ENCODE measurements at places on chromosomes 5 and 9.

- DNase-seq, result peak; percentile 86
Observed at GRCh38 chr9:91714020-91714806, 235.8 kb downstream of the ROR2 start.

- no peak for DNase-seq
Observed at GRCh38 chr9:92032891-92033290, 82.3 kb downstream of the SPTLC1 start.

- DNase-seq, result no peak
Observed at GRCh38 chr5:6674886-6675285, 38.3 kb upstream of the TENT4A start.

DNA sequence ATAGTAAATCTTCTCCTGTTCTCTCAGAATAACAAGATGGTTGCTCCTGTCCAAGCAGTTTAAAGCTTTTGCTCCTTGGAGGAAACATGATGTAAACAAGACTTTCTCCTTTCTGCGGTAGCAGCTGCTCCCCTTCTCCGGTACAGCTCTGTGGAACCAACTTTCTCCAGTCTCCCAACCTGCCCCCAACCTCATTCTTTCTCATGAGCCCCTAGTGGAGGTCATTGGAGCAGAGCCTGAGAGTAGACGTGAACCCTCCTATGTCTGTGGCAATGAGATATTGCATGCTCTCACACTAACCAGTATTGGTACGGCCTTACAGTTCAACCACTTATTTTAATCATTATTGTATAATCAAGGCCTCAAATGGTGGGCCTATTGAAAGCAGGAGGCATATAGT lies 483.8 kb upstream of the CDH10 start:
- DNase-seq, result peak; percentile 57

- no peak for DNase-seq
Observed at GRCh38 chr5:89127191-89127590, 244.2 kb upstream of the MEF2C start.

DNA sequence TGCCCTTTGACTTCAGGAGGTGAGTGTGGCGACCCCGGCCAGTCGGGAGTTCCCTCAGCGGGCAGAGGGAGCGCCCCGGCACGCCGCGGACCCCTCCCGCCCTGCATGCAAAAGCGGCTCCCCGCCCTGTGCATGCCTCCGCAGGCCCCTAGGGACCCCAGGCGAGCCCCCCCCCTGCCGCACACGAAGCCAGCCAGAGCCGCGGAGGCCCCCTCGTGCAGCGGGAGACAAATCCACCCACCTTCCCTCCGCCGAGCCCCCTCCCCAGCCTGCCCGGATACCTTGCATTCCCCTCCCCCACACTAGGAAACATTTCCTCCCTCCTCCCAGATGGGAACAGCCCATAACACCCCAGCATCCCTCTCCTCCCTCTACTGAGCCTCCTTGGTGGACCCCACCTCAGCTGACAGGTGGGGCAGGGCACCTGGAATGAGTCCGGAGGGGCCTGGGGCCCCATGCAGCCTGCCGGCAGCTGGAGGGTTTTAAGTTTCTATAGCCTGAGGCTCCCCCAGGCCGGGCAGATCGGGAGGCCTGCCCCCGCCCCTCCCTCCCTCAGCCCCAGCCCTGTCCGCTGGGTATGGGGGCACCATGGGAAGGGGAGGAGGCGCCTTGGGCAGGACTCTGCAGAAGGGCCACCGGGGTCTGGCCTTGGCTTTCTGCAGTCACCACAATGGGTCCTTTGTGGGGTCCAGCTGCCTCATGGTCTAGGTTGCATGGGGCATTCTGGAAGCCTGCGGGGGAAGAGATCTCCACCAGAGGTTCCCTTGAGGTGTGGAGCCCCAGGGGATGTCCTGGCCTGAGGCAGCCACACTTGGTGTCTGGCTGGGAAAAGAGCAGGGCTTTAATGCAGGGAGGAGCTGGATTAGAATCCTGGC lies 601 bp downstream of the ERGIC1 start:
- peak; percentile 82 for DNase-seq

DNA sequence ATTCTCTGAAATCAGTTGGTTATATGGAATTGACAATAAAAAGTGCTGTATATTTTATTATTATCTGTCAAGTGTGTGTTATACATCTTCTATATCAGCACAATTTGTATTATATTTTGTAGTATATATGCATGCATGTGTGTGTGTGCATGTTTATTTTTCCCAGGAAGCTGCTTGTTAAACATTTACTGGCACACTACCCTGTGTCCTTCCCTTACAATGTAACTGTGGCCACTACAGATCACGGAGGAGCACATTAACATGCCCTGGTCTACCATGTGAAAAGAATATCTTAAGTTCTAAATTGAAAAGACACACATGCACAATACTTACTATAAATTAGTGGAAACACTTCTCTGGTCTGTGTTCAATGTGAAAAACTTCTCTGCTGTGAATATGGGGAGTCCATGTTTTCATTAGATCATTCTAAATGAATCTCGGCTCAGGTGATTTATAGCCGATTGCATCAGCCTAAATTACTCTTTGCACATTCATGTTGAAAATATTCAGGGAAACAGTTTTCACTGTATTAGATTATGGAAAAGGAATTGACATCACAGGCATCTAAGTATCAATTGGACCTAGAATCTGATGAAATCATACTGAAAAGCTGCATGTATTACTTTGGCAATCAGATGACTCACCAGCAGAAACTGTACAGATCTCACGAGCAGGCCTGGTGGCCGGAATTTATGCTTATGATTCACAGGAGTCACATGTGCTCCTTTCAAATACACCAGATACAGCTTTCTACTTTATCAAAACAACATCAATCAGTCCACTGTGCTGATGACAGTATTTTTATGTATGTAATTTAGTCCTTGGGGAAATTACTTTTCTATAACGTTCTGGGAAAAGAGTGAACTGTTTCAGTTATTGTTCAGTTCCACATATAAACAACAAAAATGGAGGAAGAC lies 39.4 kb downstream of the LURAP1L start:
- DNase-seq, result no peak

DNA sequence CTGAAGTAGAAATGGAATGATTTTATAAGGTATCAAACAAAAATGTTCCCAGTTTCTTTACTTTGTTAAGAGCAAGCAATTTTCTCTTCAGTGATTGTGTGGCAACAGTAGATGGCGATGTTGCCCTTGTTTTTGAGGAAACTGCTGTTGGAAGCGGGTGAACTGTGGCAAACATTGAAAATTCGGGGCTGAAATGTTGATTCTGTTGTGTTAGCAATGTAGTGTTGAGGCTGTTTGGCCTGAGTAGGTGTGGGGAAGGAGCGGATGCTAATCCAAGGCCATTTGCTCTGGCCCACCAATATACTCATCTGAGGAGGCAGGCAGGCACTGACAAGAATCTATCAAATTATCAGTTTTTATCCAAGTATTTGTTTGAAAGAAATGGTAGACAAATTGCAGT lies 129.8 kb downstream of the SLC12A2 start:
- peak; percentile 86 for DNase-seq
